ENCODE measurements at places on chromosomes 2 and 18.

DNA sequence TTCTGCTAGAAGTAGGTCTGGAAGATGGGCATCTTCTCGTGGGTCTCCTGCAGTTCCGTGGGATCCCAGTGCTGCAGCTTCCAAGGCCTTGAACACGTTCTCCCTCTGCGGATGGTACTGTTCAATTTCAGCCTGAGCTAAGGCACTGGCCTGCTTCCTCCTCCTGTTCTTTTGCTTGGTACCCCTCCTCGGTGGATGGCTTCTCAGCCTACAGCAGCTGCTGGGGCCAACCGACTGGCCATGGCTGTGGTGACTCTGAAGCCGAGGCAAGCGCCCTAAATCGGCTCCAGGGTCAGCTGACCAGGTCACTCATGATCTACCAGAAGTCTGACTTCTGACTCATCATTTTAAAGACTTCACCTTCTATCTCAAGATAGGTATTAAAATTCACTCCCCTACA is 150.2 kb downstream of the NBAS start:
- no peak for DNase-seq

GRCh38 chr2:59239146-59239545 is 998.0 kb upstream of the FANCL start:
- no peak for DNase-seq

GRCh38 chr2:153858250-153858649 is 13.5 kb upstream of the GALNT13 start:
- no peak for DNase-seq

GRCh38 chr18:67400502-67401117 is 115.9 kb downstream of the DSEL start:
- DNase-seq: no peak

- no peak for DNase-seq
Observed at GRCh38 chr2:180652794-180653193, 327.6 kb upstream of the UBE2E3 start.
